ENCODE measurements at places on chromosomes 5 and 9. TPM values are rescaled to one million over a fixed set of nuclear protein-coding genes. Genes with fewer than 3 reads are reported as not detected.

SMAD5 gene
- total RNA-seq = 97.8 TPM

TAS2R1 gene
- total RNA-seq = not detected

SLC38A9 gene
- 47.2 TPM for total RNA-seq

NOTCH1 gene
- 21.5 TPM for total RNA-seq

GNPDA1 gene
- 94.5 TPM for total RNA-seq
